ENCODE measurements at places on chromosomes 16 and 17.

GRCh38 chr17:42438600-42439567, 15.8 kb upstream of the CAVIN1 start:
- no peak for DNase-seq

DNA sequence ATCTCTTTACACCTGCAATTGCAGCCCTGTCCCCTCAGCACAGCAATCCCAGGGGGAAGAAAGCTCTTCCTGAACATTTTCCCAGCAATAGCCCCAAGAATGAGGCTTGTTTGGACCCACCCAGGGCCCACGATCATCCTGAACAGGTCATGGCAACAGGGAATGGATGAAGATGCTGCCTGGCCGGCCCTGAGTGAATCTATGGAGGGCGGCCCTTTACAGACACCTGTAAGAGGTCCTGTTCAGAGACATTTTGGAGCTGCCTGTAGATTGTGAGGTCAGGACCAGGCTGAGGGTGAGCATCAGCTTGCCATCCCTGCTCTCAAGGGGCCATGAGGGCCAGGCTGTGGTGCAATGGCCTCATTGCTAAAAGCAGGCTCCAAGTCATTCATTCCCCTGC, 69.1 kb downstream of the COG7 start:
- DNase-seq, result no peak

DNA sequence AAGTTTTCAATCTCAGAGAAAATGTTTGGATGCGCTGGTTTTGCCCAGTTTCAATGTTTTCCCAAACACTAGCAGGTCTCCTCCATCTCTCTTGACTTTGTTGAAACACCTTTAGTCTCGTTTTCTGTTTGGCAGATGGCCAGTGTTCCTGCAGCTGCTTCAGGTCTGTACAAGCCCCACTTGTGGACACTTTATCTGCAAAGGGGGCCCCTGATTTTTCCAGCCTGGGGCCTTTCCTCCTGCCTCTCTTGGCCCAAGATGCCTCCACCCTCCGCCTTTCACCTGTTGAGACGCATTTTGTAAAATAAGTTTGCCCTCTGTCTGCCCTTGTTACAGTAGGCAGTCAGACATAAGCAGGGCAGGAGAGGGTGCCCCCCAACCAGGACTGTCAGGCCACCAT, 21.8 kb upstream of the PRM1 start:
- DNase-seq, result no peak

- no peak for DNase-seq
Measured at GRCh38 chr17:38868817-38869525, 887 bp upstream of the LASP1 start.

DNA sequence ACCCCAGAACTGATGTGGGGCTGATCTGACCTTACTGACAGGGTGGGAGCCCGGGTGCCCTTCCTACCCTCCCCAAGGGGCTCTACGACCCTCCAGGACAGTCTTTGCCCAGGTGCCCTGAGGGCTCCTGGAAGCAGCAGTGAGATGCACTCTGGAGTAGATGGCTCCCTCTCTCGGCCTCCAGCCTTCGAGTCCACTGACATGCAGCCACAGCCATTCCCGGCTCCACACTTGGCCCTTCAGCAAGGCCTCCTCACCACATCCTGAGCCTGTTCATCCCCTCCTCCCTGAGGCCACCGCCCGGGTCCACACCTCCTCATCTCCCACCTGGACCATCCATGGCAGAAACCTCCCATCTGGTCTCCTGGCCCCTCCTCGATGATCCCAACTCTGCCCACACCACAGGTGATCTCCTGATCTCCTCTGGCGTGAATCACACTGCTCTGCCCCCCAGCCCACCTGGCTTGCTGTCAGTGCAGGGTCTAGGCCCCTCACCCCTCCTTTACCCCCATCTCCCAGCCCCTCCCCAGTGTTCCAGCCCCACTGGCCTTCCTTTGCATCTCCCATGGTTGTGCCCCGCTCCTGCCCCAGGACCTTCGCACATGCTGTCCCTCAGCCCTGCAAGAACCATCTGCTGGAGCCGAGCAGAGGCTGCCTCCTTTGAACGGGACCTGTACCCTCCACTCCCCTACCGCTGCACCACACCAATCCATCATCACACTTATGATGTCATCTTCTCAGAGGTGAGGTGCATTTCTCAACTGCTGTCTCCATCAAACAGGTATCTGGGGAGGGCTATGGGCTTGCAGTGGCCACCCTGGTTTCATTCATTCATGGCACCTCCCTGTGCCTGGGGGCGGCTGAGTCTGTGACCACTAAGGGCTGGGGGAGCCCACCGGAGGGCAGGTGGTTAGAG, 44.7 kb downstream of the SOCS1 start:
- no peak for DNase-seq

DNA sequence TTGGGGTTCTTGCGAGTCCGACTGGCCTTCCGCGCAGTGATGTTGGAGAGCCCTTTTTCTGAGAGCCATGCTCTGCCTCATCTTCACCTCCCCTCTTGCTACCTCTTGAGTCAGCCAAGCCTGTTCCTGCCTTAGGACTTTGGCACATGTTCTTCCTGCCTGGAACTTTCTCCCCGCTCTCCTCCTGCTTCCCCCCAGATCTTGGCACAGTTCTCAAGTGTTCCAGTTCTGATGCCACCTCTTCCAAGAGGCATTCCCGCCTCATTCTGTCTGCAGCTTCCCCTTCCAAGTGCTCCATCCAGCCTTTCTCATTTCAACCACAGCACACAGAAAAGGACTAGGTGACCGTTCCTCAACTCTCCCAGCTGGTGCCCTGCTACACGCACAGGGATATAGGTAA, 7.7 kb downstream of the AKAP1 start:
- DNase-seq, result no peak

- no peak for DNase-seq
Measured at GRCh38 chr17:59616253-59616920, 3.3 kb upstream of the CLTC start.

DNA sequence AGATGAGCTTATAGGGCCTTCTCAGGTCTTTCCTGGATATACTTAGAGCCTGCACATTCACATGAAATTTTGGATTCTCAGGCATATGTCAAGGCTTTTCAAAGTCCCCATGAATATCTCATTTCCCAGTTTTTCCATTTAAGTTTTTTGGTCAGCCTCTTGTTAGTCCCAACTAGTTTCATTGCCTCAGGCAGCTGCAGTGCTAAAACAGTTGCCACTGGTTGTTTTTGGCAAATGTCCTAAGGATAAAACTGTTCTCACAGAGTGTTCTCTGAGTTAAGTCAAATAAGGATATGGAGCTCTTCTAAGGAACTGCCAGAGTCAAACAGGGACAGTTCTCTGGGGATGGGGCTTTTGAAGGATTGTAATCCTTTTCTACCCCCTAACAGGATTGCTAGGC, 39.9 kb upstream of the ABCC11 start:
- no peak for DNase-seq

- no peak for DNase-seq
Measured at GRCh38 chr17:41844971-41845370, 7.3 kb downstream of the KLHL10 start.

- no peak for DNase-seq
Measured at GRCh38 chr16:10949424-10949970, 5.1 kb downstream of the CLEC16A start.

DNA sequence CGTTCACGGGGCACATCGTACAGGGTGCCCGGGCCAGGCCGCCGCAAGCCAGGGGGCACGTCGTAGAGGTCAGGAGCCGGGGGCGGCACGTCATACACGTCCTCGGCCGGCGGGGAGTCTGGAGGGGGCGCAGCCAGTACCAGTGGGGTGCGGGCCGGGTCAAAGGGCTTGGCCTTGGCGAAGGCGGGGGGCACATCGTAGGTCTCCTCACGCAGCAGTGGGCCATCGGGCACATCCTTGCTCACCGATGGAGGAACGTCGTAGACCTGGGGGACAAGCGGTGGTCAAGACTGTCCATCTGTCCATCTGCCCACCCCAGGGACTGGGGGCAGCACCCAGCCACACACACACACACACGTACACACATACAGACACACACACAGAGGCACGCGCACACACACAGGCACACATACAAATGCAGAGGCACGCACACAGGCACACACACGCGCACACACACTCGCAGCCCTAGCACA, 15.7 kb downstream of the BCAR1 start:
- DNase-seq, result no peak
